Stimulated activated naive CD8-positive, alpha-beta T cell treated with anti-CD3 and anti-CD28 coated beads, Interleukin-15, amount 100 ng/mL, for 72 hours (primary cell): ENCODE measurements at places on chromosomes 7 and 10.

- peak; percentile 19 for DNase-seq
Measured at GRCh38 chr10:23994459-23995046, 214.4 kb upstream of the KIAA1217 start.

GRCh38 chr7:76281006-76281705, 21.3 kb upstream of the HSPB1 start:
- DNase-seq, result no peak

DNA sequence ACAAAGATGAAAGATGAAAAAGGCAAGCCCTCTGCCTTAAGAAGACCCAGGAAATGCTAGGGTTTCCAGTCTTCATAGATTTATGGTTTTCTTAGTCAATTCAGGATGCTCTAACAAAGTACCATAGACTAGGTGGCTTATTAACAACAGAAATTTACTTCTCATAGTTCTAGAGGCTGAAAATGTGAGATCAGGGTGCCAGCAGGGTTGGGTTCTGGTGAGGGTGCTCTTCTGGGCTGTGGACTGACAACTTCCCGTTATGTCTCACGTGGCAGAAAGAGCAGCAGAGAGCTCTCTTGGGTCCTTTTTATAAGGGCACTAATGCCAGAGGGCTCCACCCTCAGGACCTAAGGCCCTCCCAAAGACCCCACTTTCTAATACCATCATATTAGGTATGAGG, 23.7 kb downstream of the ELMO1 start:
- DNase-seq, result no peak

GRCh38 chr7:143321734-143322133, 5.8 kb downstream of the CLCN1 start:
- DNase-seq, result no peak

DNA sequence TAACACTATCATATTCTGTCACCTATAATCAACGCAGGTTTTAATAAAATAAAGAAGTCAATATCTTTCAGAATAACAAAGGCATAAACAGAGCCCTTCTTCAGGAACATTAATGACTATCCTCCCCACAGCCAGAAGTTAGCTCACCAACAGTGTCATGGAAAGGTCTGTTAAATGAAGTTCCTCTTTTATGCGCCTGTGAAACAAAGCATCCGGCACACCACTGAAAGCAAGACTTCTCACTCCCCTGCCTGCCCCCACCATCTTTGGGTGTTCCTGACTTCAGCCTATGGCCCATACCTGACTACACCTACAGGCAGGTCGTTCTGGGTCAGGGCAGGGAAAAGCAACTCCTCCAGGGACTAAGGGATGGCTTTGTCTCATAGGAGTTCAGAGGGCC, 205.4 kb downstream of the FANK1 start:
- DNase-seq, result no peak

DNA sequence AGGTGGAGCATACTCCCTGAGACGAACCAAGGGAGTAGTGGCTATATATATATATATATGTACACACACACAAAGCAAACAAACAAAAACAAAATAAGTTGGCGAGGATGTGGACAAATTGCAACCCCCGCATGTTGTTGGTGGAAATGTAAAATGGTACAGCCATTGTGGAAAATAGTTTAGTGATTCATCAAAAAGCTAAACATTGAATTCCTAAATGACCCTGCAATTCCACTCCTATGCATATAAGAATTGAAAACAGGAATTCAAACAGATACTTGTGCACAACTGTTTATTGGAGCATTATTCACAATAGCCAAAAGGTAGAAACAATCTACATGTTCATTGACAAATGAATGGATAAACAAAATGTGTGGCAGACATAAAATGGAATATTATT, 407.9 kb downstream of the KCNMA1 start:
- no peak for DNase-seq

DNA sequence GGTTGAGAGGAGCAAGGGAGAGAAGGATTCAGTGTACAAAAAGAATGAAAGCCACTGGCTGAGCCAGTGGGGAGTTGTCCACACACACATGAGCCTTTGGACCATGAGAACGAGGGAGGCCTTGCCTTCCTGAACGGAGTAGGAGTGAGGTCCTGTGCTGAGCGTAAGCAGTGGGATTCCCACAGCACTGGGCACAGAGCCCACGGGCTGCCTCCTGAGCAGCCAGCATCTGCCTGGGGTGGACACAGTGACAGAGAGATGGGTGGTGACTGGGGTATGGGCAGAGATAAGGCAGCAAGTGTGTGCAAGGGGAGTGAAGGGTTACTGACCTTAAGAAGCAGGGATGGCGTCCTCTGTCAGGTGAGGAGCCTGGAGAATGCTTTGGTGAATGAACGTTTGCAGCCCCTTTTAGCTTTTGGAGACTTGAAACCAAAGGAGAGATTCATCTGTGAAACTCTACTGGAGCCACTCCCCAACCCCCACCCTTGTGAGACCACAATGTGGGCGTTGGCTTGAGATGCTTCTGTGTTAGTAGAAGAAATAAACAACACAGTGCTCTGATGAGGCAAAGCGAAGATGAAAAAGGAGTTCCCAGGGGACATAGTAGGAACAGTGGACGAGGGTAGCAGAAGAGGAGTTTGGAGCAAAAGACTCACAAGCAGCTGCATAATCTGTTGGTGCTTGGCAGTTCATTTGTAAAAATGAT, 56.5 kb downstream of the FIGNL1 start:
- DNase-seq, result peak; percentile 68
